ENCODE measurements at places on chromosomes 11 and 22. TPM values are rescaled to one million over a fixed set of nuclear protein-coding genes. Genes with fewer than 3 reads are reported as not detected.
A peak's percentile ranks its signal among the peaks of the same experiment; 100 is the strongest.

Gene FAM180B
- polyA plus RNA-seq: not detected

Gene VSIG10L2
- polyA plus RNA-seq: 0.02 TPM

Gene OR2AT4
- not detected for polyA plus RNA-seq

Gene PRRG4
- polyA plus RNA-seq: 0.21 TPM

DNA sequence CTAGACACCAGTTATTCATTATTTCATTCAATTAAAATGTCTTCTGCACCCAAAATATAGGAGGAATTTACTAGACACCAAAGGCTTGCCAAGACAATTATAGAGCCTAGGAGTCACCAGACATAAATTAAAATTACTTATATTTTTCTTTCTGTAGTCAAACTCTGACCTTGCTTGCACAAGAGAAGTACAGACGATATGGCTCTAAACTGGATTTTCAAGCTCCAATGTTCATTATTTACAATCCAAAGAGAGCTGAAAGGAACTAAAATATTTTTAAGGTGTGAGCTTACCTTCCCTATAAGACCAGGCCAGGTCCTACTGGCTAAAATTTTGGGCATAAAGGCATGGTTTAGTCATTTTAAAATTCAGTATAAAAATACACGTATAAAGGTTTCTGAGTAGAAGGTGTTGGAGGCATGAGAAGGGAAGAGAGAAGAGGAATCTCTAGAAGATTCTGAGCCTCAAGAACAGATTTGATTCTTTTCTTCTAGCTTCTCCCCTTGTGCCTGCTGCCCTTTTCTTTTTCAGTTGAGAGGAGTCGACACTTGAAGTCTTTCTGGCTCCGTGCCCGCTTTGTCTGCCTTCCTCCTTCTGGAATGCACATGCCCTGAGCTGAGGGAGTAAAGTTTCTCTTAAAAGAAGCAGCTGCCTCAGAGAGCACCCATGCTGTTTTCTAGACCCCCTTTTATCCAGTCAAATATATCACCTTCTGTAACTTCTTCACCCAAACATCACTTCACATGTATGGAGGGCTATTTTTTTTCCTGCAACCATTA lies 13.5 kb downstream of the C11orf97 start:
- no peak for DNase-seq

DNA sequence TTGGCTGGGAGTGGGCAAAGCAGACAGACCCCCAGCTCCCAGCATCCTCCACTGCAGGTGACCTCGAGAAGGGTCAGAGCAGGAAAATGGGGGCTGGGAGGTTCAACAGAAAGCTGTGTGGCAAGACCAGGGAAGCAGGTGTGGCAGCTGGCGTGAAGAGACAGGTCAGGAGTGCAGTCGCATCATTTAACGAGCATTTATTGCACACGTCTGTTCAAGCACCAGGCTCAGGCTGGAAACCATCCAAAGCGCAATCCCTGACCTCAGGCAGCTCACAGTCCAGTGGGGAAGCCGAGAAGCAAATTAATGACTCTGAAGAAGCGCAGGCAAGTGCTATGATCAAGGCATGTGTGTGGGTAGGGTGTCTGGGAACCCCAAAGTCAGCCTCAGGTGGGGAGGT lies 7.4 kb downstream of the SLC25A45 start:
- DNase-seq: no peak

DNA sequence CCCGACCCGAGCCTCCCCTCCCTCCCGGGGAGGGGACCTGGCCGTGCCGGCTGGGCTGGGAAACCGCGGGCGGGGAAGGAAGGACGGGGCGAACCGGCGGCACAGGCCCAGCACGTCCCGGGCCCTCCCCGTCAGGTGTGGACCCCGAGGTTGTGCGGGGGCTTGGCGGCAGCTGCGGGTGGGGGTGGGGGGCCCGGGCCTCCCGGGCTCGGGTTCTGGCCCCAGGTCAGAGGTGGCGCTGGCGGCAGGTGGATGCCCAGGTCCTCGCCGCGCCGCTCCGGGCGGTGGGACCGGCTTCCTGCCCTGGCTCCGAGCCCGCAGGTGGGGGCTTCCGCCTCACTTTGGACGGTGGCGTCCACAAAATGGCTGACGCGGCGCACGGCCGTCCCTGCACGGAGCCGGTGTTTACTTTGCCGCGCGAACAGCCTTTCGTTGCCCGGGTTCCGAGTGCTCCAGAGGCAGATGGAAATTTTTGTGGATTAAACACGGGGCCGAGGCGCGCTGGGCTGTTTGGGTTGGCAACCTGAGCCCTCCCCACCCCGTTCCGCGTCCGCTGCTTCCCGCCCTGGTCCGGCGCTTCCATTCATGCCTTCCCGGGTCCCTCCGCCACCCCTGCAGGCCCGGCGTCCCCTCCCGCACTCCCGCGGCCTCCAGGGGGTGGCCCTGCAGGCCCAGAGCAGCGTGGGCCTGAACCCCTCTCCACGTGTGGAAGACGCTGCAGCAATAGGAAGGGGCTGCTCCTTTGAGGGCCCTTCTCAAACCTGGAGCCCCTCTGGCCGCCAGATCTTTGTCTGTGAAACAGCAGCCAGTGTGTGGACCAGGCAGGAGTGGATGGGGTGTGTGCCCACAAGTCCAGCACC lies 92.0 kb upstream of the KCNQ1OT1 start:
- no peak for DNase-seq

DNA sequence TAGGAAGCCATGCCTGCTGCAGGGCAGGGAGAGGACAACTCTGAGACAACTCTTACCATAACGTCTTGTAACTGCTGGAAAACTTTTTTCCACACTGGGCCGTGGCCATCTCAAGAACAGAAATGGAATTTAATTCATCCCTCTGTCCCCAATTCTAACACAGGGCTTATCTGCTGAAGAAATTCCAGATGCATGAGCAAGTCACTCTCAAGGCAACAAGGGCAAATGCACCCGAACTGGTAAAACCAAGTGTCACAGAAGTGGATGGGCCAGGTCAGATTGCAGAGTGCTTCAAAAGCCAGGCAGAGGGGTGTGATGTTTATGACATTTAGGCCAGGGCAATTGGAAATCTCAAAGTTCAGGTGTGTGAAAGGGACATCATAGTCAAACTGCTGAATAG lies 7.4 kb downstream of the SMPD1 start:
- DNase-seq: no peak

GRCh38 chr22:23400286-23400981 lies 179.7 kb downstream of the IGLL1 start:
- no peak for DNase-seq

- DNase-seq: no peak
These were observed 926 bp upstream of the GALR3 start for GRCh38 chr22:37822079-37822833.

DNA sequence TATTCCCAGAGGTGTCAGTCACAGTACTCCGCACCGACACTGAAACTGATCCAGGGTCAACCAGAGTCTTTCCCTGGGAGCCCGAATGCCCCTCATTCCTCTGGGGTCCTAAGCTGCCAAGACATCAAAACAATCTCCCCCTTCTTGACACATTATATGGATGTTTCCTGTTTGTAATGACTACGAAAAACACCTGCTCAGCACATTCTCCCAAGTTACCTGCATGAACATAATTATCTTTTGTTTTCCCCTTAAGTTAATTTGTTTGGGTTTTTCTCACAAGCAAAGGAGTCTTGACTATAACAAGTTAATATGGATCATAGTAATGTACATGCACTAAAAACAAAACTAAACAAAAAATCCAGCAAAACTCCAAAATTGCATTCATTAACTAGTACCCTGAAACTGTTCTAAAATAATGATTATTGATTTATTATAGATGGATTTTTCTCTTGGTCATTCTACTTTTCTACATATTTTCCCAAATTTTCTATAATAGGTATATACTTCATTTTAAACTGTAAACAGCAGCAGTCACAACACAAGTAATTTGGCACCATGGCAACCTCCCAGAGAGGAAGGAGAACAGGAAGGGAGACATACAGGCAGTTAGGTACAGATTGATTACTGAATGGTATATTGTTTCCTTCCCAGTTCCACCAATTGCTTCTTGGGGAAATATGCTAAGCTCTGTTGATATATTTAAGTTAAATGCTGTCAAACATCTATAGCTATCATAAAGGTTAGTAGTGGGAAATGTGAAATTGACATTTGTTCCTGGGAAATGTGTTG lies 631.5 kb downstream of the METTL15 start:
- DNase-seq: no peak

DNA sequence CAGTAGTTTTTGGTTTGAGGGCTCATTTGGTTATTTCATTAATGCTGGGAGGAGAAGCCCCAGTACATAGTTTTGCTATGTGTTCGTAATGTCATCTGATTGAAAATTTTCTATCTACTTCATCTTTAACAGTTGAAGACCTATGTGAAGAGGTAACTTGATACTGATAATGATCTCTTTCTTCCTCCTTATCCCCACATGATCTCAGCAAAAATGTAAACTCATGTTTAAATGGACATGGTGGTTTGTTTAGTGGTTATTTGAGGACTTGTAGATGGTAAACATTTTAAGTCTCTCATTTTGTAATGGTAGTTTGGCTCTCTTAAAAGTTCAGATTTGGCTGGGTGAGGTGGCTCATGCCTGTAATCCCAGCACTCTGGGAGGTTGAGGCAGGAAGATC lies 53.7 kb upstream of the SPTBN2 start:
- DNase-seq: no peak

DNA sequence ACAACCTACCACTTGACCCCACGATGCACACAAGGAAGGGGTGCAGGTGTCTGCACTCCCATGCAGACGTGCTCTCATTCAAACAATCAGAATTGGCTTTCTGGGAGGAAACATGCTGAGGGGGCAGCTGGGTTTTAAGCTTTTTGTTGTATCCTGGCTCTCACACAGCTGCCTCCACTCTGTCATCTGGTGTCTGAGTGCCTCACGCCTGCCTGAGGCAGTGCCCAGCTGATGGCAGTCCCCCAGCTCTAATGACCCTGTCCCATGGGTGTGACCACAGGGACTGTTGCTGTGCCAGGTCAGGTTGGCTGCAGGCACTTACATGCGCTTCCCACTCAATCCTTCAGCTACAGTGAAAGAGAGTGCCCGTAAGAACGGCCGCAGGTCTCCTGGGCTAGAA lies 53.7 kb downstream of the ARFGAP3 start:
- peak; percentile 63 for DNase-seq

GRCh38 chr11:64868904-64869570 lies 9.4 kb downstream of the EHD1 start:
- no peak for DNase-seq

GRCh38 chr11:96014217-96014616 lies 90.3 kb upstream of the MTMR2 start:
- DNase-seq: no peak

DNA sequence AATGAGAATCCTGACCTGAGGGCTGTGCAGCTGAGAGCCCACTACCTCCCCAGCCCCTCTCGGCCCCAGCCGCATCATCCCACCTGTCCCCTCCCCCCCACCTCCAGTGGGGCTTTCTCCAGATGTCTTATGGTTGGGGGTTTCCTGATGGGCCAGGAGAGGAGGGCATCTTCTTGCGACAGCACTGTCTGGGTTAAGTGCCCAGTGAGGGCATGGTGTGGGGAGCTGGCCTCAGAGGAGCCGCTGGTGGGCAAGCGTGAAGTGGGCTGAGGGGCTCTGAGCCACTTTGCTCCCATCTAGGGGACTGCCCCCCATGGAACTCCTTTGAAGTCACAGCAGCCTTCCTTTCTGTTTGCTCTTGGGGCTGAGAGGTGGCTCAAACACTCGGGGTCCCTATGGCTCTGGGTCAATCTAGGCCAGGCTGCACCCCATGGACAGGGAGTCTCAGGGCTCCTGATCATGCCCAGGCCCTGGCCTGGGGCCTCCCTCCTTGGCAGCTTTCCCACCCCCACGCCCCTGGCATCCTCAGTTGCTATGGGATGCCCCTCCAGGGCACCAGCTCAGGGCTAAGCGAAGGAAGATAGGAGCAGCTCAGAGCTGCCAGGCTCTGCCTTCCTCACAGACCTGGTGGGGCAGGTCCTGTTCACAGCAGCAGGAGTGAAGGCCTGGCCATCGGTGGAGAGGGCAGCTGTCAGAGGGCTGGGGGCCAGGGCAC lies 11.0 kb upstream of the MIEF1 start:
- no peak for DNase-seq

- no peak for DNase-seq
These were observed 54.0 kb downstream of the C11orf91 start for GRCh38 chr11:33646629-33647028.

DNA sequence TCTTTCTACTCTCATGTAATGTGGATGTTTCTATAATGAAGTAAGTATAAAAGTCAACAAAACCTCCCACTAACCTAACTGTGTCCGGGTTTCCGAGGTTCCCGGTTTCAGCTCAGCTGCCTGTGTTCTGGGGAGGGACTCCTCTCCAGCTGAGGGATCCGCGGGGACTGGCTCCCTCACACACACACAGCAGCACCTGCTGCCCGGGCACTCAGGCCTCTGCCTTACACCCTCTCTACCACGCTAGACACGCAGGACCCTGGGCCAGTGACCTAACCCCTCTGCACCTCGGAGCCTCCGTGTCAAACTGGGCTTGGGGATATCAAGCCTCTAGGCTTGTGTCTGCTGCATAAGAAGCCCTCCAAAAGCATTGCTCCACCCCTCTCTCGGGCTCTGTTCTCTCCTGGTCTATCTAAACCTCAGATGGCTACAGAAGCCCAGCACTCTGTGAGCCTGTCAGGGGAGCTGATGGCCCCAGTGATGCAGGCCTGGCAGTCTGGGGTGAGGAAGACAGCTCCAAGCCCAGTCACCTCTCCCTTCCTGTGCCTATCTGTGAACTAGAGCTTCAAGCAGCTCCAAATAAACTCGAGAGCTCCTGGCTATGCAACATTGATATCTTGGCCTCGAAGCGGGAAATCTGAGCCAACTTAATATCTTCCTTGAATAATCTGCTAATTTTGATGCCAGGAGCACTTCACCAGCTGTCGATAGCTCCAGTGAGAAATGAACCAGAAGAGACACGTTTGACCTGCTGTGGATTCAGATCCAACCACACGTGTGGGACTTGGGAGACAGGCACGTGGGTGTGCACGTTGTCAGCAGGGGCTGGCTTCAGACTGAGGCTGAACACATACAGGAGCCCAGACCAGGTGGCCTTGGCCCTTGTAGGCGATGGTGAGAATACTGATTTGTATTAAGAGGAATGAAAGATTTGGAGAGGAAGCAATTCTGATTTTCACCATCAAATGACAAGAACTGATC lies 232.7 kb upstream of the B3GAT1 start:
- no peak for DNase-seq

DNA sequence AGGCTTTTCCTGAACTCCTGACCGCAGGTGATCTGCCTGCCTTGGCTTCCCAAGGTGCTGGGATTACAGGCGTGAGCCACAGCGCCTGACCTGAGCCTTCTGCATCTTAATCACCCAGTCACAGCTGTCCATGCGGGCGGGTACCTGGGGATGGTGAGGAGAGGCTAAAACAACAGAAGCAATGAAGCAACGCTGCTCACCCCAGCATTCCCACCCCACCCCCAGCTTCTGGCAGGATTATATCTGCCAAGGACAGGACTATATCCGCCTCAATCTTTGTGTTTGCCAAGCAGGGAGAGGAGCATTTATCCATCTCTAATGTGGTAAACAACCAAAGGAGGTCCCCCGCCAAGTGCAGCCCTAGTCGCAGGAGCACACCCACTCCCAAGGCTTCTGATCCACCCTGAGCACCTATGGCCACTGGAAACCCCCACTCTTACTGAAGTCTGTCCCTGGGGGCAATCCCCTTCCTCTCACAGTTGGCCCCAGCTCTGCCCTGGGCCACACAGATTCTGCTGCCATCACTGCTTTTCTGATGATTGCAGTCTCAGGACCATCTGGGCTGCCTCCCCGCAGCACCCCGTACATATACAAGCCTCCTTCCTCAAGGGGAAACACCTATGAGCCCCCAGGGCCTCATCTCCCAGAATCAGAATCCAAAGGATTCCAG lies 8.8 kb upstream of the LGALS2 start:
- no peak for DNase-seq

GRCh38 chr11:94814272-94814976 lies 46.3 kb downstream of the AMOTL1 start:
- no peak for DNase-seq

GRCh38 chr11:126304457-126305075 lies 706 bp downstream of the DCPS start:
- DNase-seq: peak; percentile 32

- no peak for DNase-seq
These were observed 20.7 kb upstream of the BID start for GRCh38 chr22:17794726-17795542.

All from SK-N-SH (cell line).